ENCODE measurements at places on chromosomes 3 and 15. TPM values are rescaled to one million over a fixed set of nuclear protein-coding genes. Genes with fewer than 3 reads are reported as not detected.

GRCh38 chr15:67359431-67360079 lies 105.0 kb downstream of the IQCH start:
- no peak for DNase-seq

DNA sequence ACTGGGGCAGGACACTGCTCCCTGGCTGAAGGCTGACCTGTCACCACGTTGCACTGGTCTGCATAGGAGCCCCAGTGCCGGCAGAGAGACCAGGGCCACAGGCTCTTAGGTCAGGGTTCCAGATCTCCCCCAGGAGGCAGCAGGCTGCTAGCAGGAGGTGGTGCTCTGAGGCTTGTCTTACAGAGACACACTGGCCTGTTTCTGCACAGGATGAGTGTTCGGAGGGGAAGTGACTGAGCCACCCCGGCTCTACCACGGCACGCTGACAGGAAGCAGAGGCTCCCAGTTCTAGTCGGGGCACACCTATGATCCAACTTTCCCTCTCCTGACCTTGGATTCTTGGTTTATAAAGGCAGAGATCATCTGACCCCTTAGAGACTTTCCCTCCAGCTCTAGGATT lies 8.6 kb downstream of the FBXL22 start:
- no peak for DNase-seq

DNA sequence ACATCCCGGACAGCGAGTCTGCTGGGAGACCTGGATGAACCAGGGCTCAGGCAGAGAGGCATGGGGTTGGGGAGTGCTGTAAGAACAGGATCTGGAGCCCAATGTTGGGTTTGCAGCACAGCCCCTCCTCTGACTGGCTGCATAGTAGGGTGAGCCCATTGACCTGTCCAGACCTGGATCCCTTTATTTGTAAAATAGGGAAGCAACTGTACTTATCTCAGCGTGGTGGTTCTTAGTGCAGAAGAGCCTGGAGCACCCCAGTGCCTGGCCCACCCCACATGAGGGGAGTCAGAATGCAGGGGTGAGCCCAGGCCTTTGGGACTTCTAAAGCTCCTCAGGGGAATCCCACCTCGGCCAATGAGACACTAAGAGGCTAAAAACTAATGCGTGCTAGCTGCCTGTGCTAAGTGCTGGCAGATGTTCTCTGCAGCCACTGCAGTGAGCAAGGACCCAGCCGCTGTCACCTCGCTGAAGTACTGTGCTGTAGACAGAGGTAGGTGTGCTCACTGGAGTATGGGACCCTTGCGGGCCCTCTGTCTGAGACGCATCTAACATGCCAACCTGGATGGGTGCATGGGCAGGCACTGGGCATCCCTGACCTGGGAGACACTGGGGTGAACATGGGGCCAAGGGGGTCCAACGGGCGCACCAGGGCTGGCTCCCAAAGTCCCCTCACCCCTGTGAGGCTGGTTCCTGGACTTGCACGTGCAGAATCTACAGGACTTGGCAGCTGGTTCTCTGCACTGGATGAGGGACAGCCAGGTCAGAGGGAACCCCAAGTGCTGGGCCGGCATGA lies 95.6 kb downstream of the ATP10A start:
- no peak for DNase-seq

- DNase-seq, result no peak
Measured at GRCh38 chr3:10964537-10965167, 27.9 kb upstream of the SLC6A1 start.

Gene FAM81A
- total RNA-seq, result 1.7 TPM

Gene CACNA1D
- 1.9 TPM for total RNA-seq

Gene TRAT1
- total RNA-seq, result 0.62 TPM

Gene GNAT1
- not detected for total RNA-seq
